Stimulated activated CD4-positive, alpha-beta T cell treated with anti-CD3 and anti-CD28 coated beads, TNF-alpha, amount 100 ng/mL, for 4 hours (primary cell): ENCODE measurements at places on chromosomes 12 and 14.

DNA sequence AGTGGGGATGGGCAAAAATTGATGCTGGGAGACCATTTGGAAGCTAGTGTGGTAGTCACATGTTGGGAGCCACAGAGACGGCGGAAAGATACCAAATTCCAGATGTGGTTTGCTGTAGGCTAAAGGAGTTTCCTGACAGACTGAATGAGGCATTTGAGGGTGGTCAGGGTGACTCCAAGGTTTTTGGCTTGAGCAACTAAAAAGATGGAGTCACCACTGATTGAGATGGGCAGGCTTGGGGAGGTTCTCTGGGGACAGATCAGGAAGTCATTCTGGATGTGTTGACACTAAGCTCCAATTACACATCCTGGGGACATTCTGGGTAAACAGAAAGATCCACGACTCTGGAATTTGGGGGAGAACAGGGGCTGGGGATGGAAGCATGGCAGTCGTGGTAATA lies 15.5 kb upstream of the SERPINA9 start:
- DNase-seq, result no peak

- no peak for DNase-seq
Measured at GRCh38 chr12:92136965-92137721, 8.5 kb downstream of the BTG1 start.

DNA sequence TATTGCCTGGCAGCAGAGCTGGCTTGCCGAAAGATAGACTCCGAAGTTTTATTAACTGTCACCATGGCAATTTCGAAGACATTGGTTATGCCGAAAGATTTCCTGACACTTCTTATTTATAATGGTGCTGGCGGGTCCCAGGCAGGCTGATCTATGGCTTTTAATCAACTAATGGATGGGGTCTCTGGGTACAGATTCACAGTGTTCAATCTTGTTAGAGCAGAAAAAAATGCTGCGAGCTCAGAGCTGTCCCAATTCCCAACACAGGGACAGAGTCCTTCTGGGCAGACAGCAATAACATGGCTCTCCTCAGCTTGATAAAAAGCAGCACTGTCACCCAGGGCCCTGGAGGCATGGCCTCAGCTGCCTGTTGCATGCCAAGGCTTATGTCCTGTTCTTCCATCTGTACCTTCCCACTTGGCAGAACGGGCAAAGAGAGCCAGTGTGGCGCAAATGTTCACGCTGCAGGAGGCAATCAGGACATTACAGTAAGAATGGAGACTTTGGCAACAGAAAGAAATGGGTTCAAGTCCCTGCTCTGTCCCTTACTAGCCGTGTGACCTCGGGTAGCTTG lies 228.2 kb upstream of the PWP1 start:
- DNase-seq, result no peak

DNA sequence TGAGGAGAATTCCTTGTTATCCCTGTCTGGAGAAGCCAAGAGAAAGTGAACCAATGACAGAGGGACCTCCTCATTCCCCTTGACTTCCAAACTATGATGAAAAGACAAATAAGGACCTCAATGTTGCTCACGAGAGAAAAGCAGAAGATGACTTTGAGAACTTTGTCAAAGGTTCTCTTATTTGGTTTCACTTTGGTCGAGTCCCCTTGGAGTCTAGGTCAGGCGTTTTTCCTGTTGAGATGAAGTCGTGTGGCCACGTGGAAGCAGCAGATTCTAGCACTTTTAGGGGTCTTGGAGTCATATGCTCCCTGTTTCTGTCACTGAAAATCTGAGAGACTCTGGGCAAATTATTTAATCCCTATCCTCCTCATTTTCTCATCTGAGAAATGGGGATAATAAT lies 33.8 kb upstream of the COL2A1 start:
- no peak for DNase-seq

DNA sequence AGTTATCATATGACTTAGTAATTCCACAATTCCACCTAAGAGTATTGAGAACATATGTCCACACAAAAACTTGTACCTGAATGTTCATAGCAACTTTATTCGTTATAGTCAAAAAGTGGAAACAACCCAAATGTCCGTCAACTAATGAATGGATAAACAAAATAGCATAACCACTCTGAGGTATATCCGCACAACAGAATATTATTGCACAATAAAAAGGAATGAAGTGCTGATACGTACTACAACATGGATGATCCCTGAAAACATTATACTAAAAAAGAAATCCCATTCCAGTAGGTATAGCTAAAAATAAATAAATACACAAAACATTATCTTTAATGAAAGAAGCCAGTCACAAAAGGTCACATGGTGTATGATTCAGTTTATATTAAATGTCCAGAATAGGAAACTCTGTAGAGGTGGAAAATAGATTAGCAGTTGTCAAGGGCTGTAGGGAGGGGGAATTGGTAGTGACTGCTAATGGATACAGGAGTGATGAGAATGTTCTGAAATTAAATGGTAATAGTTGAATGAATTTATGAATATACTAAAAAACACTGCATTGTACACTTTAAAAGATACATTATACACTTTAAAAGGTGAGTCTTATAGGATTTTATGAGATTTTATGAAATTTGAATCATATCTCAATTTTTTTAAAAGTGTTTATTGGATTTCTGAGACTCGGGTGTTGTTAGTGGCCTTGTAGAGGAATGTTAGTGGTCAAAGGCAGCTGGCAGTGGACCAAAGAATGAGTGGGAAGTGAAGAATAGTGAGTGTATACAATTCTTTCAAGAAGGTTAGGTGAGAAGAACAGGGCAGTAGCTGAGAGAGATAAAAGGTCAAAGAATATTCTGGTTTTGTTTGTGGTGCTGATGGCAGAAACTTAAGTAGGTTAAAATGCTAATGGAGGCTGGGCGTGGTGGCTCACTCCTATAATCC lies 36.3 kb upstream of the BAZ1A start:
- no peak for DNase-seq

DNA sequence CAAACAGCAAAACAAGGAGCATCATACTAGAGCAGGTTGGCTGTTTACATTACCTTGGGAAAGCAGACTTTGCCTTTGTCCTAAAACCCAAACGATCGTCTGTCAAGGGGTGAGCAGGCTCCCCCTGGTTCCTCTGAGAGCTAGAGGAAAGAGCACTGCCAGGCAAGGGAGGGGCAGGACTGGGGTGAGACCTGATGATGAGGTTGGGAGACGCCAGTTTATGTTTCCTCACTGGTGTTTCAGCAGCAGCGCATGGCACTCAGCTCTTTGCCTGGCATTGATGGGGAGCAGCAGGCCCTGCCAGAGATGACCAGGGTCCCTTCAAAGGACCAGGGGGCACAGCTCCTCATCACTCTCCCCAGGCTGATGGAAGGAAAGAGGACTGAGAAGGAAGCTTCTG lies 7.9 kb upstream of the KRT2 start:
- no peak for DNase-seq
